ENCODE measurements at places on chromosomes 4 and X.

- no peak for DNase-seq
These were observed 102.4 kb upstream of the DCAF12L1 start for GRCh38 chrX:126655061-126655460.

- DNase-seq = no peak
These were observed 170.6 kb downstream of the BANK1 start for GRCh38 chr4:101961144-101961543.

DNA sequence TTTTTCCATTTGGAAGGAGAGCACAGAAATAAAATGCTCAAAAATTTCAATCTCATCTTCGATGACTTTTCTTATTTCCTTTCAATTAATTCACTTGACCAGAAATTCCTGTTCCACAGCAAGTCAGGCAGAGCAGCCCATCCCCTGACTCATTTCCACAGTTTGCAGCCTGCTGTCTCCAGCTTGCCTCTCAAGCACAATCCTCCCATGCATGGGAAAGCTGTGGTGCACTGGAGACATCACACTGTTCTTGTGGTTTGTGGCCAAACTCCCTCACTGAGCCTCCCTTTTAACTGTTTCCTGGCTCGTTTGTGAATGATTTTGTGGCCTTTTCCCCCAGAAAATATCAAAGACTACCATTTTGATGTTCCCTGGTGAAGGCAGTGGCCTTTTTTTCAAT, 114.0 kb upstream of the ENPEP start:
- no peak for DNase-seq

DNA sequence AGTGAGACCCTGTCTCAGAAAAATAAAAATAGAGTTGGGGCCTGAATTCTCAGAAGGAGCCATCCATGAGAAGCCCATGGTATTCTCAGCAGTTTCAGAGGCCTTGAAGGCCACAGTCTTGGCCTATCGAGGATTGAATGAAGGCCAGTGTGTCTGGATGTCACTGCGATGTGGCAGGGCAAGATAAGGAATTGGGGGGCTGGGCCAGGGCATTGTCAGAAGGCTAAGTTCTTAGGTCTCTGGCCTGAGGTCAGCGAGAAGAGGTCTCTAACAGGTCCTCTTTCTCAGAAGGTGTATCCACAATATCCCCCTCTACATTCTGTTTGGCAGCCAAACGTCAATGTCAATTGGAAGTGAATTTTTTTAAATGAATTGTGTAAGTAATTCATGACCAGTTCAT, 5.7 kb downstream of the ZNF275 start:
- DNase-seq = no peak

GRCh38 chr4:169251291-169252235, 19.2 kb downstream of the SH3RF1 start:
- DNase-seq = no peak

GRCh38 chrX:68755616-68756125, 73.2 kb upstream of the EFNB1 start:
- no peak for DNase-seq

DNA sequence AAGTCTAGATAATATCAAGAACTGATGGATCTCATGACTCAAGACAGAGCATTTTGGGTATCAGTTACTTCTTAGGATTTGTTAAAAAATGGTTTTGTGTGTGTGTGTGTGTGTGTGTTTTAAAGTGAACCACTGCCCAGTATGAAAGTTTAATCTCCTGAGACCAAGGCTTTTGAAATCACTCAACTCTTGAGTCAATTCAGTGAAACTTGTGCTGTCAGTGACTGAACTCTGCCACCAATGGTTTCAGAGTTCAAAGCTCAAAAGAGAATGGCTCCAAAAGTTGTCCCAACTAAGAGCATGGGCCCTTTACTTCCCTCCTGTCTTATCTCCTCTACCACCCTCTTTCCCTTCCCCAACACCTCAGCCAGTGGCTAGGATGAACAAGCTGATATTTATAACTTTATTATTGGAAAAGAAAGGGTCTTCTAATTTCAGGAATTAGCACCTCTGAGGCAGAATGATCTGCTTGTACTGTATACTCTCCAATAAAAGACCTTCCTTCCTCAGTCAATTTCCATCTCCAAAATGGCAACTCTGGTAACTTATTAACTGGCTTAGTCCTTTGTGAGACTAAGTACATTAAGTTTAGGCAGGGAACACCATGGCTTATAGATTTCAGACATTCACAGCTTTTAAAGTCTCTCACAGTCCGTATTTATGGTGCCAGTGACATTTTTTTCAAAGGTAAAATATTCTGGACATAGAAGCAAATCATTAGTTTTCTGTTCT, 152.2 kb downstream of the REPS2 start:
- DNase-seq = no peak

GRCh38 chrX:110363244-110363643, 4.6 kb downstream of the RTL9 start:
- no peak for DNase-seq

- DNase-seq = no peak
These were observed 16.0 kb upstream of the FGF2 start for GRCh38 chr4:122810669-122811068.

GRCh38 chrX:3262901-3263300, 83.6 kb downstream of the MXRA5 start:
- no peak for DNase-seq

- no peak for DNase-seq
These were observed 60.2 kb downstream of the MAGEB16 start for GRCh38 chrX:35858361-35858760.

DNA sequence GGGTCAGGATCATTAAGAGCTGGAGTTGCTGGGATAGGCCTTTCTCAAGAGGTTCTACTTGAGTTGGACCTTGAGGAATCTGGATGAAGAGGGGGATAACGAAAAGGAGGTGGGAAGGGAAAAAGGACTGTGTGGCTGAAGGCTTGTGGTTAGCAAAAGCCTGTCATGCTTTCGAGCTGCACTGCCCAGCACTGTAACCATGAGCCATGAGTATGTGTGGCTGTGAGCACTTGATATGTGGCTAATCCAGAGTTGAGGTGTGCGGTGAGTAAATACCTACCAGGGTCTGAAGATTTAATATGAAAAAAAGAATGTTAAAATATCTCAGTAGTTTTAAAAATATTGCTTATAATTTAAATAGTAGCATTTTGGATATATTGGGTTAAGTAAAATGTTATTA, 11.4 kb downstream of the TMEM165 start:
- no peak for DNase-seq

- no peak for DNase-seq
These were observed 37.9 kb downstream of the PDGFC start for GRCh38 chr4:156933633-156934258.

DNA sequence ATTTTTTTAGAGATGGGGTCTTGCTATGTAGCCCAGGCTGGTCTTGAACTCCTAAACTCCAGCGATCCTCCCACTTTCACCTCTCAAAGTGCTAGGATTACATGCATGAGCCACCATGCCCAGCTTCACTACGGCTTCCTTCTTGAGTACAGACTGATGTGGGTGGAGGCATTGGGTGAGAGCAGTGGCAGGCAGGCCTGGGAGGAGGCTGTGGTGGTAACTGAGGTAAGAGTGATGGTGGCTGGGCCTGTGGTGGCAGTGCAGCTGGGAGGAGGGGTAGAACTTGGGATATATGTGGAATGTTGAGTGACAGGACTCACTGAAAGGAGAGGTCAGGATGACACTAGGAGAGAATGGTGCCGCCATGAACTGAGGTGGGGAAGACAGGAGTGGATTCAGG, 80.9 kb downstream of the MED28 start:
- no peak for DNase-seq
